Natural killer cell (primary cell): ENCODE measurements at places on chromosomes 2 and 18. TPM values are rescaled to one million over a fixed set of nuclear protein-coding genes. Genes with fewer than 3 reads are reported as not detected.

GRCh38 chr2:68849579-68850030 lies 21.6 kb downstream of the BMP10 start:
- DNase-seq: no peak

Gene ZSCAN30
- total RNA-seq: 21.0 TPM

GRCh38 chr2:101416609-101417008 lies 29.3 kb upstream of the CREG2 start:
- DNase-seq: no peak

GRCh38 chr2:186717320-186718007 lies 23.6 kb downstream of the FAM171B start:
- no peak for DNase-seq

- no peak for DNase-seq
These were observed 178.1 kb downstream of the SLC8A1 start for GRCh38 chr2:40273734-40274182.

Gene MITD1
- total RNA-seq: 26.7 TPM

DNA sequence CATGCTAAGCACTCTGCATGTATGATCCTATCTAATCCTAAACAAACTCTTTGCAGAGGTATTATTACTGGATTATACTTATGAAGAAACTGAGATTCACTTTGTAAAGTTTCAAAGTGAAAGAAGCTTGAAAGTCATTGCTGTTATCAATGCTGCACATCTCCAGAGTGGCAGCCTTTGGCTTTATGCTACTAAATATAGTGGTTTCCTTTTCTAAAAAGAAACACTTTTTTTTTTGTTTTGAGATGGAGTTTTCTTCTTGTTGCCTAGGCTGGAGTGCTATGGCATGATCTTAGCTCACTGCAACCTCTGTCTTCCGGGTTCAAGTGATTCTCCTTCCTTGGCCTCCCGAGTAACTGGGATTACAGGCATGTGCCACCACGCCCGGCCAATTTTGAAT lies 114.9 kb upstream of the RAB27B start:
- DNase-seq: peak; percentile 7
